ENCODE measurements at places on chromosomes 7 and 10. TPM values are rescaled to one million over a fixed set of nuclear protein-coding genes. Genes with fewer than 3 reads are reported as not detected.

Gene ABCB4
- 0.38 TPM for total RNA-seq

Gene ANKRD1
- total RNA-seq = not detected

Gene MALRD1
- total RNA-seq = 0.36 TPM

Gene CRTAC1
- not detected for total RNA-seq

Gene C10orf105
- total RNA-seq = 0.41 TPM

Gene KCP
- total RNA-seq = 0.14 TPM

Gene RINT1
- total RNA-seq = 29.7 TPM

Gene CUTC
- total RNA-seq = 38.1 TPM

Gene IDE
- total RNA-seq = 41.7 TPM

DNA sequence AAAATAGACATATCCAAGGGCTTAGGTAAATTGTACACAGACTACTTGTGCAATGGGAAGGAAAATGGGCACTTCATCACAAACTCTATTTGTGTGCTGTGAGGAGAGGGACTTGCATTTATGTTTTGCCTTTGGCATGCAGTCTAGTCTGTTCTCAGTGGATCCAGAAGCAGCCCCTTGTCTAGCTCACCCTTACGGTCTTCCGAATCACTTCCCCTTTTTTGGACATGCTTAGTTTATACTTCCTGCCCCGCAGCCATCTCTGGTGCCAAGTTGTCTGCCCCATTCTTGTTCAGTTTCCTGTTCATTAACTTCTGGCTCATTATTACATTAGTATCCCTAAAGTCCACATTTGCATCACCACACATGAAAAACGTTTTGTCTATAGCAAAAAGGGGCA lies 161.6 kb downstream of the NRCAM start:
- H3K4me3 ChIP-seq = no peak overlapping the region
- no peak overlapping the region for H3K27ac ChIP-seq
- no peaks in the 10 kb centered on the region for H3K27me3 ChIP-seq
- no peak for DNase-seq
- peaks cover 22% of the 10 kb centered on the region for H3K4me1 ChIP-seq
- H3K36me3 ChIP-seq = peaks cover 6% of the 10 kb centered on the region

GRCh38 chr7:92798517-92799249 lies 37.7 kb downstream of the CDK6 start:
- H3K4me1 ChIP-seq = peaks cover 18% of the 10 kb centered on the region
- no peak for DNase-seq
- peaks cover 18% of the 10 kb centered on the region for H3K36me3 ChIP-seq
- H3K4me3 ChIP-seq = no peak overlapping the region

GRCh38 chr10:96225119-96225518 lies 46.2 kb downstream of the BLNK start:
- H3K27ac ChIP-seq = no peak overlapping the region
- H3K4me1 ChIP-seq = no peaks in the 10 kb centered on the region
- H3K4me3 ChIP-seq = no peak overlapping the region

DNA sequence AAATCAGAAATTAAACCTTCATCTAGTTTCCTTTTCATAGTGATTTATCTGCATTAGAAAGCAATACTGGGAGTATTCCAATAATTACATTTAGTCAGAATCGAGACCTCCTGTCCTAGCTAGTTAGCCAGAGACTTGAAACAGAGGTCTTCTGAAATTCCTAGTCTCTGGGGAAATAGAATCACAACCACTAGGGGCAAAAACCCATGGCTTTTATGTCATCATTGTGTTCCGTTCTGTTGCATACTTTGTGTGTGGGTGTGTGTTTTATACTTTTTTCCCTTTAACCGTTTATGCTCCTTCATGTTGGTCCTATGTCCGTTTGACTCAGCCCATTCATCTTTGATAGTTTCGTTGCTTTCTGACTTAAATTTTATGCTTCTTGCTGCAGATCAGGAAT lies 79.8 kb downstream of the RALA start:
- H3K4me3 ChIP-seq = no peak overlapping the region
- H3K36me3 ChIP-seq = peaks cover 7% of the 10 kb centered on the region
- no peaks in the 10 kb centered on the region for H3K27me3 ChIP-seq
- peaks cover 4% of the 10 kb centered on the region for H3K4me1 ChIP-seq
- DNase-seq = no peak

DNA sequence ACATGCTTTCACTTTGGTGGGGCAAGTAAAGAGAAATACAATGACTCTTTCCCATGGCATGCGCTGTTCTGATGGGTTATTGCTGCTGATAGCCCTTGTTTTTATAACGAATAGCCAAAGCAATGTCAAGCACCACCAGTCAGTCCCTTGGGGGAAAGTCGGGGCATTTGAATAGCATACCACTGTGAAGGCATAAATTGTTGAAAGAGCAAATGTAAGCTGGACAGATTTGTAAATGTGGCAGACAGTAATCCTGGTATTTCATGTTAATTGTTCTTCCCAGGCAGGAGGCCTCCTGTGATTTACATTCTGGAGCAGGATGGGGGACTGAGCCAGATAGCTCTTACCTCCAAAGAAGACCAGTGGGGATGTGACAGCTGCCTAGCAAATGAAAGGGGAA lies 293.3 kb downstream of the ADRA2A start:
- no peaks in the 10 kb centered on the region for H3K36me3 ChIP-seq
- no peak overlapping the region for H3K27ac ChIP-seq
- no peak for DNase-seq
- peaks cover 18% of the 10 kb centered on the region for H3K27me3 ChIP-seq

GRCh38 chr7:5491251-5492019 lies 67.8 kb upstream of the TNRC18 start:
- no peaks in the 10 kb centered on the region for H3K27me3 ChIP-seq
- no peak for DNase-seq
- no peak overlapping the region for H3K4me3 ChIP-seq

- no peak overlapping the region for H3K27ac ChIP-seq
- H3K27me3 ChIP-seq = no peaks in the 10 kb centered on the region
- H3K4me1 ChIP-seq = peaks cover 8% of the 10 kb centered on the region
Observed at GRCh38 chr7:37205451-37205850, 243.2 kb downstream of the ELMO1 start.

DNA sequence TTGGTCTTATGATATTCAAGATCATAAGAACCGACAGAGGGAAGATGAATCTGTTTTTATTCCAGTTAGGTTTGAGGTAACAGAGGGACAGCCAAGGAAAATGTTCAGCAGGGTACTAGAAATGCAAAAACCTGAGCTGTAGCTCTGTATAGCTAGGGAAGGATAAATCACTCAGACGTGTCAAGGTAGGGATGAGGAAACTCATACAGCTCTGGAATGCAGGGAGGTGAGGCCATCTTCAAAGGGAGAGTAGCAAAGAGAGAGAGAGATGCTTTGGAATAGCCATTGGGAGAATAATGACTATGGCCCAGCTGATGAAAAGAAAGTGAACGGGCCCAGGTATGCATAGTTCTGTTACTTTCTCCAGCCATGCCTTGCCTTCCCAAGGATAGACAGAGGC lies 77.8 kb downstream of the PAX2 start:
- H3K4me1 ChIP-seq = peaks cover 2% of the 10 kb centered on the region
- DNase-seq = no peak
- no peak overlapping the region for H3K27ac ChIP-seq
- H3K36me3 ChIP-seq = no peaks in the 10 kb centered on the region
- no peak overlapping the region for H3K4me3 ChIP-seq

- H3K27me3 ChIP-seq = no peaks in the 10 kb centered on the region
Observed at GRCh38 chr7:19069842-19070241, 47.6 kb downstream of the TWIST1 start.

- no peaks in the 10 kb centered on the region for H3K36me3 ChIP-seq
- H3K4me3 ChIP-seq = no peak overlapping the region
- H3K27ac ChIP-seq = no peak overlapping the region
- H3K4me1 ChIP-seq = no peaks in the 10 kb centered on the region
- no peaks in the 10 kb centered on the region for H3K27me3 ChIP-seq
Observed at GRCh38 chr7:79785556-79785955, 332.1 kb upstream of the MAGI2 start.

- no peak overlapping the region for H3K4me3 ChIP-seq
- no peaks in the 10 kb centered on the region for H3K36me3 ChIP-seq
- no peak overlapping the region for H3K27ac ChIP-seq
- no peaks in the 10 kb centered on the region for H3K27me3 ChIP-seq
- peaks cover 3% of the 10 kb centered on the region for H3K4me1 ChIP-seq
Observed at GRCh38 chr10:86223256-86223655, 143.3 kb downstream of the GRID1 start.
